CD4-positive, alpha-beta T cell treated with Interleukin-15 for 1 hour (primary cell): ENCODE measurements at places on chromosomes 11 and 22.

GRCh38 chr11:12631651-12632050 is 42.6 kb upstream of the TEAD1 start:
- DNase-seq, result no peak

DNA sequence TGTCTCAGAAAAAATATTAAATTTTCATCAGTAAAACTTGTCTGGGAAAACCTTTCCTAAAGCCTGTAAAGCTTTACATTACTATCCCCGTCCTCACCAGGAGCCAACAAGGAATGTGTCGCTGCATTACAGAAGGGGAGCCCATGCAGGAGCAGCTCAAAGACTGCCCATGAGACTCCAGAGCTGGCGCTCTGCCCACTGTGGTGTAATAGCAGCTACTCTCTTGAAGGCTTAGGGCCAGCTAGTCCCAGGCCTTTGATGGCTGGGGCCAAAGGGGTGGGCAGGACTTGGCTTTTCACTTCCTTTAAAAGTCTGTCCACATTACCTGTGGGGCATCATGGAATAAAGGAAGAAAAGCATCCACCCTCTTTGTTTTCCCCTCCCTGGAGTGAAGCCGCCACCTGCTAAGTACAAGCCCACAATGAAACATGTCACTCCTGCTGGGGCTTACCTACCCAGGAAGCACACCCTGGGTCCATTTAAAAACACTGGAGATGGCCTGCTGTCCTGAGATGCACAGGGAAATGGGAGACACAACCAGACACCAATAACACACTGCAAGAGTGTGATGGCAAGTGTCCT is 150.7 kb downstream of the ADAMTS15 start:
- no peak for DNase-seq

GRCh38 chr22:24418786-24419474 is 8.5 kb upstream of the ADORA2A start:
- no peak for DNase-seq

- DNase-seq, result no peak
Measured at GRCh38 chr11:114057605-114058004, 1.9 kb upstream of the ZBTB16 start.

GRCh38 chr22:49536571-49537131 is 291.0 kb downstream of the BRD1 start:
- no peak for DNase-seq
